8988T (cell line): ENCODE measurements at places on chromosomes 5 and 9.

GRCh38 chr5:73747696-73748380 is 121.8 kb downstream of the ARHGEF28 start:
- no peak for DNase-seq

DNA sequence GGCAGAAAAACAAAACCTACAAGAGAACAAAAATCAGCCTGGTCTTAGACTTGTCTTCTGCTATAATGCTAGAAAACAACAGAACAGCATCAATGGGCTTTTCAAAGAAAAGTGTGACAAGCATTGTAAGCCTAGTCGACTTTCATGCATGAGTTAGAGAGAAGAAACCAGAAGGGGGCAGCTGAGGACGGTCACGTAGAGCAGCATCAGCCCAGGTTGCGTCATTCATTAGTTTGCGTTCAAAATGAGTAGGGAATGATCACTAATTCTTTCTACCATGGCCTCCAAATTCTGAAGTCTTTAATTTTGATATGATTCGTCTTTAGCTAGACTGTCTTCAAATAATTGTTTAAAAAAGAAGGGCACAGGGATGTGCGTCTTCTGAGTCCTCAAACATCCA is 4.7 kb upstream of the ISCA1 start:
- no peak for DNase-seq

GRCh38 chr5:36939969-36940858 is 63.6 kb downstream of the NIPBL start:
- no peak for DNase-seq

GRCh38 chr9:98555651-98556465 is 152.9 kb downstream of the GABBR2 start:
- no peak for DNase-seq

DNA sequence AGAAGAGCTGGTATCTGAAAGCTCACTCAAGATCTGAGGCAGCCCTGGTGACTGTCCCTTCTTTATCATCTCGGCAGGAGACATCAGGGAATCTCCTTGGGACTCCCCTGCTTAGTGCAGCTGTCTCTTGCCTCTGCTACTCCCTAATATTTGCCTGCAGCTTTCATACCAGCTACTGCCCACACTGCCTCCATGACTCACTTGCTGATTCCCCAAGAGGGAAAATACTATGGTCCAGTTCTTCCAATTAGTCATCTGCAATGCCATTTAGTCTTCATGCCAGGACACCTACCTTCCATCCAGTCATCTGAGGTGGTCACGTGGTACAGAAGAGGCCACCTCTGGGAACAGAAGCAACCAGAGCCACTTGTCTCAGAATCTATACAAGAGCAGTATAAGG is 270.8 kb downstream of the NTRK2 start:
- DNase-seq, result no peak

- no peak for DNase-seq
These were observed 42.9 kb downstream of the FEM1C start for GRCh38 chr5:115501464-115502210.

DNA sequence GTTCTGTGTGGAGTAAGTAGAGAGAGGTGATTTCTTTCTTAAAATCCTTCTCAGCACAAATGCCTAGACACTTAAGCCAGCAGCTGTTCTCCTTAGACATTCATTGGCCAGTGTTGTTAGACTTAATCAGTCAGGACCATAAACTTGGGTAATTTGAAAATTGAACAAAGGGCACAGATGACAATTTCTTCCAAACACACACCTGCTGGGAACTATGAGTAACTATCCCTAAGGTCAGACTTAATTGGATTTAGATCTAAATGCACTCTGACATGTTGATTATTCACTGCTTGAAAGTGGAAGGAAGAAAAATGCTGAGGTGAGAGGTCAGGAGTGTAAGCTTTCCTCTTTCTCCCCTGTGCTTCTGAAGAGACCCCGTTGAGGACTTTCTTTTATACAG is 1083.7 kb upstream of the DMAC1 start:
- DNase-seq, result no peak

GRCh38 chr9:131853434-131853833 is 113.6 kb upstream of the RAPGEF1 start:
- DNase-seq, result no peak

DNA sequence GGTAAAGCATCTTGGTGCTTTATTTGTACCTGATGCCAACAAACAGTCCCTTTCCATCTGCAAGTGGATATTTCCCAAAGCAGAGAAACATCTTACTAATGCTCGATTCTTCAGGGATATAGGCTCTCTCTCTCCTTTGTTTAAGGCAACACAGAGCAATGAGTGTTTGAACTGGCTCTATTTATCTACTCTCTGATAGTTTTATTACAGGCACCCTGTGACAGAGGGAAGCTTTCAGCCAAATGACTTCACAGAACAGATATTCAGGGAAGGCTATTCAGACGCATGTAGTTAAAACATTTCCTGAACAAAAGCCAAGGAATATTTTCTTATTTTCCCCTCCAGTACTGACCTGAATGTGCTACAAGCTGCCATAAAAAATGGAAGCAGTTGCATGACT is 141.8 kb downstream of the YIPF5 start:
- DNase-seq, result no peak

DNA sequence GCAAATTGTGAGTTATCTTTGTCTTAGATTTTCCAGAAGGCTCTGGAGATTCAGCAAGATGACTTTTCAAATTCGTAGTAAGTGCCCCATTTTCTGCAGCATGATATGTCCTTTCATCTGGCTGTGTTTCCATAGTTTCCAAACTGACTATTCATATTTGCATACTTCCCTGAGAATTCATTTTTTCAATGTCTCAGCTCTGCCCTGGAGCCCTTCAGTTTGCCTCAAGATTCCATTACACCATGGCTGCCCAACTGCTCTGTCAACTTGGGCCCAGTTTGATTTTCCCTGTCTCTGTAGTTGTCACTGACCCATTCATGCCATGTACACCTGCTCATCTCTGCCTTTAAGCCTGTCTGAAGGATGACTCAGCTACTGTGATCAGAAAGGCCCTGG is 94.2 kb upstream of the RUSC2 start:
- DNase-seq, result no peak

DNA sequence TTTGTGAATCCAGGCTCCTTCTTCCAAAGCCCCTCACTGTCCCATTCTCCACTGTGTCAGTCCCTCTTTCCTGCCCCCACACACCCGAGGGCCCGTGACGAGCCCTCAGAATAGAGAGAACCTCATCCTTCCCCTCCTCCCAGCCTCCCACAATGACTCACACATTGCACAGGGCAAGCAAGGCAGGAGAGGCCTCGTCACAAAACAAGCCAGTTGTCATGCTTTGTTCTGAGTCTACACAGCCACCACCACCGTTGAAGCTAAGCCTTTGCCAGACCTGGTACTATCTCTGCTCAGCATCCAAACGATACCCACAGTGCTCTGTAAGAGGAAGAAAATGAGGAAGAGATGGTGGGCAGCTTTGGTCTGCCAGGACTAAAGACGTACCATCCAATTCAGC is 142.2 kb upstream of the ZNF366 start:
- DNase-seq, result no peak

GRCh38 chr9:86674487-86674886 is 272.8 kb downstream of the GAS1 start:
- DNase-seq, result no peak

- no peak for DNase-seq
These were observed 52.5 kb upstream of the PTGS1 start for GRCh38 chr9:122318284-122318683.

DNA sequence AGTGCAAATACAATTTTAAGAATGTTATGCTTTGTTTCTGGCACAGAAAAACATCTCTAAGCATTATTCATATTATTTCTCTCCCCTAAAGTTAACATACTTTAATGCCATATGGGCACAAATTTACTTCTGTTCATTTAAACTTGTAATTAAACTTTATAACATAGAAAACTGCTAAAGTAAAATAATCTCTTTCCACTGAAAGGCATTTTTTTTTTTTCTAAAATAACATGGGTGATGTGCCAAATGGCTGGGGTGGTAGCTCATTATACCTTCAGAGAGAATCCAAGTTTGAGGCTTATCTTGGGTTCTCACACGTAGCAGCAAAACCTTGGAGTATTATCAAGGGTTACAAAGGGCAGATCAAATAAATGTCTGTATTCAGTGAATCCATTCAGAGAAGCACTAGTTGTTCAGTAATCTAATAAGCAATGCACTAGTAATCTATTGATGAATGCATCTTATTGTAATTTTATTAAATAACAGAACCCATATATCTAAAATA is 257.6 kb upstream of the POU5F2 start:
- no peak for DNase-seq

DNA sequence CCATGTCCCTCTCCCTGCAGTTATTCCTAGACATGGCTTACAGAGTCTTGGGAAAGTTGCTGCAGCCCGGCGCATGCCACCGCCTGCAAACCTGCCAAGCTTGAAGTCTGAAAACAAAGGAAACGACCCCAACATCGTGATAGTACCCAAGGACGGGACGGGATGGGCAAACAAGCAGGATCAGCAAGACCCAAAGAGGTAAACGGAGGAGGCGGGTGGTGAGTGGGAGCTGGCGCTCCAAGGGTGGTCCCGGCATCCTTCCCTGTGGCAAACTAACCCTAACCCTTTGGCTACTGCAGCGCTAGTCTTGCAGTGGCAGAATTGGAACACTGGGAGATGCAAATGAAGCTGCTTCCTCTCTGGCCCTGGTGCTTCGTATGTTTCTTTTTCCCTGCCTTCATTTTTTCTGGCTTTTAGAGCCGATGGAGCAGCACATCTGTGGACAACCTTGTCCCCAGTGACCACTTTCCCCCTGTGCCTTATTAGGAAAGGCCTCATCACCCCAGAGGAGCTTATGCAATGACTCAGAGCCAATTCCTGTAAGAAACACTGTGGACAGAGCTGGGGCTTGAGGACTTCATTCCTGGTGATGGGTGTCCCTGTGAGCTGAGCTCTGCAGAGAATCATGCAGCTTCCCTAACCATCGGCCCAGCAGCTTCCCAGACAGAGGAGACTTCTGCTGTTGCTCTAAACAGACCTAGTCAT is 38.9 kb downstream of the PRRC2B start:
- DNase-seq, result no peak

GRCh38 chr5:30667293-30667692 is 526.2 kb upstream of the CDH6 start:
- DNase-seq, result no peak

GRCh38 chr9:89799221-89799620 is 194.4 kb downstream of the GADD45G start:
- no peak for DNase-seq

DNA sequence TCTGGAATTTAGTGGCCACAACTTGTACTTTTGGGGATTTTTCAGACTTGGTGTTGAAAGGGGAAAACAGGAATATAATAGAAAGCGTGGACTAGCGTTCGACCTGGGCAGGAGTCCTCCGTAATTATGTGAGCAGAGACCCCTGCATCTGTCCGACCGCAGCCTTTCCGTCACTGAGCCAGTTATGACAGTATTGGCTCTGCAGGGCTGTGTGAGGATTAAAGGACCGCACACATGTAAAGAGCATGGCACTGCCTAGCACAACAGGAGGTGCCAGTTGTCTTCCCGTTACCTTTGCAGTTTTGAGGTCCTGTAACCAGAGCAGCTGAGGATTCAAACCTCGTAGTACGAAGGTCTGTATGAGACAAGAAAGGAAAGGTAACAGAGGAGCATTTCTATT is 1.2 kb downstream of the B4GALT7 start:
- no peak for DNase-seq

DNA sequence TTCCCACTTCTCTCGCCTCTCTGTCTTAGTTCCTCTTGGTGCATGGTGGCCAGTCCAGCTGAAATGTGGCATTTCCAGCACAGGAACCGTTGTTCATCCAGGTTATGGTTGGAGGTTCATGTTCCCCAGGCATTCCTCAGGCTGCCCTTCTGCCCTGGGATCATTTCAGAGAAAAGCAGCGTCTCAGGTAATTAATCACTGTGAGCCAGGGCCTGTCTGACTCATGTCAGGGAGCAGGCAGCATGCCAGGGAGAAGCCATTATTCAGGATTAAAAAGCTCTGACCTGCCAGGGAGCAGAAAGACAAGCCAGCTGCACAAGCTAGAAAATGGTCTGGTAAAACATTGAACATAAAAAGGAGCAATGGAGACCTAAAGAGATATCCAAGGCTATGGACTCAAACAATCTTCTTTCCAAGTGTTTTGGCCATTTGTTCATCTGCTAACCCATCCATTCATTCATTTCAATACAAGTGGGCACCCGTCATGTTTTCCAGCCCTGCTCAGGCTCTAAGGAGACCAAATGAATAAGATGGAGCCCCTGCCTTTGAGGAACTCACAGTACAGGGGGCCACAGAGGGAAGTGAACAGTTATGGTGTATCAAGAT is 241.4 kb downstream of the DRD1 start:
- DNase-seq, result no peak

- peak; percentile 60 for DNase-seq
These were observed 4.6 kb downstream of the ARAP3 start for GRCh38 chr5:141677415-141677814.

DNA sequence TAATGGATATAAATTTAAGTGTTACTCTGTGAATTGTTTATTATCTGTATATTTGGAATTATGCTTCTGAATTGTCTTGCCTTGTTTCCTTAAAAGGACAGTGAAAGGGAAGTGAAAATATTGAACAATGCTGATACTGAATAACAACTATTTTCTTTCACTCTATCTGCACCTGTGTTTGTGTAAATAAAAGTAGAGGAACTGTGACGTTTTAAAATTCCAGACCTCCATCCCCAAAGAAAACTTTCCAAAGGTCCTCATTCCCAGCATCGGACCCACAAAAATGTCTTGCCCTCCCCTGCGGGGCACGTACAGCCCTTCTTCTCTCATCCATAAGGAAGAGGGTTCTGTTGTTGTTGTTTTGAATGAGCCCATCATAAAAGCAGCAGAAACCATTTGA is 100.0 kb downstream of the NLN start:
- DNase-seq, result no peak

DNA sequence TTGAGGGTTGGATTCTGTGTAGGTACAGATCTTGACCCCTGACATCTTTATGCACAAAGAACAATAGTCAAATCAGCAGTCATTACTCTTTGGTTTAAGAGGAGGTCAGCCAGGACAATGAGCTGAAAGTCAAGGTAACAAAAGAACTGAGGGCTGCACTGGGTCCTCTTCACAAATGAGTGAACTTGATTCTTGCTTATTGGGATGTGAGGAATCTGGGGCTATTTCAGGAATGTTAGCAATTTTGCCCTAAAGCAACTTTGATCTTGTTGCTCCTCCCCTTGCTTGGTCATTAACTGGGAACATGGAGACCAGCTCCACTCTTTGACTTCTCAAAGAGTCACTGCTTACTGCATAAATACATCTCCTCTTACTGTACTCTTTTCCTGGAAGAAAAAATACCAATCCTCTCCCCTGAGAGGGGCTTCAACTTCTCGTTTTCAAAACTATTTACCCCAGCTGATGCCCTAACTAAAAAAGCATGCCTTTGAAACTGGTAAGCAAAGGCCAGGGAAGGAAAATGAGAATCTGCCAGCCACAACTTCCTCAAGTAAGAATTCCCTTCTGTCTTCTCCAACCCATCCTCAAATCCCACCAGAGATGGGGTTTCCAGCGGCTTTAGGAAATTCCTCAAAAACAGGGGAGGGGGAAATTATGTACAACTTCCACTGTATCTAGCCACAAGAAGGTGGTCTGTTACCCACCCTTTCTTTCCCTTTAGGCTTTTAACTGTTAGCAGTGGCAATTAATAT is 368.3 kb downstream of the ENC1 start:
- no peak for DNase-seq
